Pons (tissue), 1 donor: ENCODE measurements at places on chromosomes 5 and 9.

GRCh38 chr9:129170229-129170628, 7.8 kb downstream of the IER5L start:
- DNase-seq, result no peak

- DNase-seq, result no peak
Observed at GRCh38 chr9:94921092-94921471, 194.6 kb downstream of the AOPEP start.

GRCh38 chr5:168693297-168693696, 114.1 kb upstream of the PANK3 start:
- no peak for DNase-seq

DNA sequence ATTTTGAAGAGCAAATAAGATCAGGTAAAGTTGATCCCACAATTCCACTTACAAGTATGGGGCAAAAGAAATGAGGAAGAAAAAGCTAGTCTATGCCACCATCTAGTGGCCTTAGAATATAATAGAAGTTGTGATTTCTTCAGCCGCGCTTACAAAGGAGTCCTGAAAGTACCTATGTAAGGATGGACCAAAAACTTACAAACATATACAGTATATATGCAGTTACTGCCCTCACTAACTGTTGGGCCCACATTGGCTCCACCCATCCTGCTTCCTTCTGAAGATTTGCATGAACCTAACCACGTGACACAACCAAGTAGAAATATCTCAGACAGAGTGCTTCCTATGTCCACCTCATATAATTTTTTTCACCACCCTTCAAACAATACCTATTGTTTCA, 11.7 kb upstream of the OR13D1 start:
- DNase-seq, result peak; percentile 69

GRCh38 chr9:138066049-138066448, 188.5 kb downstream of the CACNA1B start:
- DNase-seq, result no peak

DNA sequence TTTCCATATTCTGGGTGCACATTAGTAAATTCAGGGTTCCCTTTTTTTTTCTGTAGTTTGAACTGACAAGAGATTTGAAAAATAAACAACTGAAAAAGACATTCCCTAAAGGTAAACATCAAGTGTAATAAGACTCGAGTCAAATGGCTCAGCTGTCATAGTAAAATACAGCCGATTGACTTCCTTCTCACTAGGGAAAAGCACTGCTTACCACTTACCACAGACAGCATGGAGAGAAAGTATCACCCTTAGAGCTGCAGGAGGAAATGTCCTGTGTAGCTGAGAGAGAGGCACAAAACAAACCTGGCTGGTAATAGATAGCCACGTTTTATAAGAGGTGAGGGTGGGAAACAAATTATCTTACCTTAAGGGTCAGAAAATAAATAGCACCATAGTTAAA, 12.1 kb upstream of the DMAC1 start:
- DNase-seq, result no peak

- DNase-seq, result peak; percentile 46
Observed at GRCh38 chr5:173835131-173835530, 53.0 kb upstream of the CPEB4 start.

DNA sequence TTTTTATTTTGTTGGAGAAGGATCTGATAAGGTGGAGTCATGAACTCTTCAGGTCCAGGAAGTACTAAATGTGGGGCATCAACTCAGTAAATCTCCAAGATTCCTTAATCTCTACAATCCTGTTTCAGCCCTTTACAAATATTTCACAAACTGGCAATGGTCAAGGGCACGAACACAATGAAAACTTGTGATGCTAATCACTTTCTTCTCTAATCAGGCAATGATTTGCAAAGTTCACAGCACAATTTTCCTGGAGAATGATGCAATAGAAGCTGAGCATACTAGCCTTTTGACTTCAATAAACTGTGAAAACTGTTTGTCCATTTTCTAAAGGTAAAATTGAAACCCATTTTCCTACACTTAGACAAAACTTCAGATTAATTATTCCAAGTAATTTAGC, 16.9 kb downstream of the GDF9 start:
- no peak for DNase-seq

- peak; percentile 28 for DNase-seq
Observed at GRCh38 chr5:99314721-99315120, 385.9 kb upstream of the CHD1 start.

DNA sequence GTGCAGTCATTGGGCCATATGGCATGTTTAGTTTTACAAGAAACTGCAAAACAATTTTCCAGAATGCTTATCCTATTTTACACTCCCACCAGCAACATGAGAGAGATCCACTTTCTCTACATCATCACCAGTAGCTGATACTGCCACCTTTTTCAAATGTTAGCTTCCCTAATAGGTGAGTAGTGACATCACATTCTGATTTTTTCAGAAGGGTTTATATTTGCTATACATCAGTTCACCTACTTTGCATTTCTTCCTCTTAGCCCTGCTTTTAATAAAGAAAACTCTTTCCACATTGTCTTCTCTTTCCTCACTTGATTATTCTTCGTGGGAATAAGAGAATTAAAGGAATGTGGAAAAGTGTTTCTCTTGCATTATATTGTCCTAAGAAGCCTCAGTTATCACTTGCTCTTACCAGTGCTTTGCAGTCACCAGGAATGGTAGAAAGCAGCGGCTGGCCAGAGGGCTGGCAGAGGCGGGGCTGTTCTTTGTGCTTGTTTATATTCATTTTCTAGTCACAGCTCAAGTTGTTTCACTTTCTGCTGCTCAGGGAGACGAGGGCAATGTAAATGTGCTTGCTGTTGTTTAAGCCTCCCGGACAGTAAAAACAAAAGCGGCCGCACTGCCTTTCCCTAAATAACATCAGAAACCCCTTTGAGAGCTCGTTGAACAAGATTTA, 164.8 kb downstream of the HSD17B3 start:
- DNase-seq, result peak; percentile 79

DNA sequence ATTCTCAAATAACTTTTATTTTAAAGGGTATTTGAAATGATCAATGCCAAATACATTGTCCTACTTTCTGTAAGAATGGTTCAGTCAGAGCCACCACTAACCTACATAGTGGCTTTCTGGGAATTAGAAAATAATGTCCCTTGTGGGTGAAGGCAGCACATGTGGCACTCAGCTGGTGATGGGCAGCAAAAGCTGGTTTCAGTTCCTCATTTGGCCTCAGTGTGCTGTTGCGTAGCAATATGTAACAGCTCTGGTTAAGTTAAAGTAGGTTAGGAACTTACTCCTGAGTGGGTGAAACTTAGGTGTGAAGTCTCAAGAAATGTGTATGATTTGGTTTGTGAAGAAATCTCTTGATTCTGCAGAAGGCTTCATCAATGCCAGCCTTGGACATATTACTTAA, 99.6 kb upstream of the SPEF2 start:
- DNase-seq, result no peak

GRCh38 chr9:131214286-131214856, 61.9 kb downstream of the FAM78A start:
- DNase-seq, result peak; percentile 78

DNA sequence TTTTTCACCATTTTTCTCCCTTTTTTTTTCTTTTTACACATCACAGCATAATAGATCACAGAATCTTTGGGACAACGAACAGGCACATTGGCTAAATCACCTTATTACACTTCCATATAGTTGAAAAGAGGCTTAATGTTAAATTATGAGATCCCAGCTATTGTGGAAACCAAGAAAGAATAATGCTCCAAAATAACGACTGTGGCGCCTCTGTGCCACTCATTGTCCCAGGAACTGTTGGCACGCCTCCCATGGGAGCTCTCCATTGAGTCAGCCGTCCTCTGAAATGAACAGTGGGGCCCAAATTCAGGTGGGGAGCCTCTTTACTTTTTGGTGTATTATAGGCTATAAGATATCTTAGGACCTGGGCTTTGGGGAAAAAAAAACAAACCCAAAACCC, 82.2 kb upstream of the NFIB start:
- peak; percentile 74 for DNase-seq

DNA sequence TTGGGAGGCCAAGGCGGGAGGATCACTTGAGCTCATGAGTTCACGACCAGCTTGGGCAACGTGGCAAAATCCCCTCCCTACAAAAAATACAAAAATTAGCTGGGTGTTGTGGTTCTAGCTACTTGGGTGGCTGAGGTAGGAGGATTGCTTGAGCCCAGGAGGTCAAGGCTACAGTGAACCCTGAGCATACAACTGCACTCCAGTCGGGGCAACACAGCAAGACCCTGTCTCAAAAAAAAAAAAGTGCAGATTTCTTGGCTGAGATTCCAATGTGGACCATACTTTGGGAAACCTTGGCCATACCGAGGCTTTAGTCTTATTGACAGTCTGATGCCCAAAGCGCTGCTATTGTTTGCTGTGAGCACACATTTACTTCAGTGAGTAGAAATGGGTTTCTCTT, 113.6 kb upstream of the CLINT1 start:
- DNase-seq, result no peak

GRCh38 chr9:86069206-86069869, 30.0 kb downstream of the GOLM1 start:
- no peak for DNase-seq

DNA sequence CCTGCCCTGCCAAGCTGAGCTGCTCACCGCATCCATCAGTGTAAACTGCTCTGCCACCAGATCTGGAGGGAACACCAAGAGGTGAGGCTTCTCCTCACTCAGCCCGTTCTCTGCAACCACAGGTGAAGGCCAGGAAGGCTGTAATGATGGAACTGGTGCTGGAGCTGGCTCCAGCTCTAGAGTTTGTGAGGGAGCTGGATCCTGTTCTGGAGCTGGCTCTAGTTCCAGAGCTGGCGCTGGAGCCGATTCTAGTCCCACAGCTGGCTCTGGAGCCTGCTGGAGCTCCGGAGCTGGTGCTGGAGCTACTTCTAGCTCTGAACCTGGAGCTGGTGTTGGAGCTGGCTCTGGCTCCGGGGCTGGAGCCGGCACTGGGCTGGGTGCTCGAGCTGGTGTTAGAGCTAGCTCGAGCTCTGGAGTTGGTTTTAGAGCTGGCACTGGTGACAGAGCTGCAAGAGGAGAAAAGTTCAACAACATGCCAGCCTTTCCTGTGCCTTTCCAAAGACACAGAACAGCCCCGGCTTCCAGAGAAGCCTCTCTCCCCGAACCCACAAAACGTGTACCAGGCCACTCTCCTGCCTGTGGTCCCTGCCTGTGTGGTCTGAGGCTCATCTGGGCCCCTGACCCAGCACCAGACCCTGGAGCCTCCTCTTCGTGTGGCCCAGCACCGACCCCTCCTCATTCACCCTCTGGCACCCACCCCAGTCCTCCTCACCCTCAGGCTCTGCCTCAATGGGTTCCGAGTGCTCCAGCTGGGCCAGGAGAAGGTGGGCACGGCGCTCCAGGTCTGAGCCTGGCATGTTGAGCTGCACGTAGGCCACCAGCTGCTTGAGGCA, 12.9 kb downstream of the RALGDS start:
- no peak for DNase-seq

GRCh38 chr9:34964458-34964857, 6.4 kb downstream of the PHF24 start:
- no peak for DNase-seq

DNA sequence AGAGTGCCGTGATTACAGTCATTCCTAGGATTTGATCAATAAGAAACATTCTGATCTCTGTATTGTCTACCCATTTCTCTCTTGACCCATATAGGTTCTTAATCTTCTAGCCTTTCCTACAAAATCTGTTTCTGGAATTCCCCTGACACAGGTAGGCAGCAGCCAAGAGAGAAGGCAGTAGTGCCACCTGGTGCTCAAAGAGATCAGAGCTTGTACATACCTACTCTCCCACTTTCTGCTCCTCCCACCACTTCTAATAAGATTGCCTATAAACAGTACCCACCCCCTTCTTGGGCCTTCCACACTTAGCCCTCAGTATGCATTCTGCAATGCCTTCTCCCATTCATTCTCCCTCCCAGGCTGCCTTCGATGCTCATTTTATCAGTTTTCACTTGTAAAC, 117.4 kb upstream of the RORB start:
- DNase-seq, result peak; percentile 20
